ENCODE measurements at places on chromosomes 16 and 17.

DNA sequence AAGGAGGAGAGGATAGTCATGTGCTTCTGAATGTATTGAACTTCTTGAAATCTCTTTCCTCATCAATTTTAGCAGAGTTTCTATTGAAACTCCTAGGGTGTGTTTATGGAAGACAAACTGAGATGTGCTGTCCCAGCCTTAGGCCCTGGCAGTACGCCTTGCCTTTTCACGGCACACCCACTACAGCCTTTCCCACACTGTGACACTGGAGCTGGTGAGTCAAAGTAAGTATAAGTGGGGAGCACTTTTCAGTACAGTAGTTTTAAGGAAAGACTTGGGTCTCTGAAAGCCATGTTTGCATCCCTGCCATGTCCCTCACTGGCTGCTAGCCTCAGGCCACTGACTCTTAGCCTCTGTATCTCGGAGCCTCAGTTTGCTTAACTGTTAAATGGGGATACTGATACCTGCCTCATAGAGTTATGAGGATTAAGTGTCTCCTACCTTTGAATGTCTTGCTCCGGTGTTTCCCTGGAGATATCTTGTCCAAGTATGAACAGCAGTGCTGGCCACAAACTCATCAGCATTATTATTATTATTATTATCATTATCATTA is 144.7 kb upstream of the CRHR1 start:
- DNase-seq = no peak

- no peak for DNase-seq
These were observed 11.3 kb downstream of the ABCC3 start for GRCh38 chr17:50645748-50646682.

DNA sequence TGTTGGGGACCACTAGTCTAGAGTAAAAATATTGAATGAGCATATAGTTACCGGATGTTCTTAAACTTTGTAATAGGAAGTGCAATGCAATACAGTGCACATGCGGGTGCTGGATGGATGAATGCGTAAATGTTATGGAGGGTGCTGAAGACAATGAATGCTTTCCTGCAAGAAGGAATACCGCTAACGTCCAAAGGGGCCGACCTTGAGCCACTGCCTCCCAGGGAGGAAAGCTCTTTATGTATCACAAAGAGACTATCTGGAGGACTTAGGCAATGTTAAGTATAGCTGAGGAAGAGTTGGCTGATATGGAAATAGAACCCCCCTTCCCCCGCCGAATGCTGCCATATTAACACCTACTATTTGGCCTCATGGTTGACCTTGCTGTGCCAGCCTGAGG is 27.5 kb upstream of the SHCBP1 start:
- DNase-seq = no peak

DNA sequence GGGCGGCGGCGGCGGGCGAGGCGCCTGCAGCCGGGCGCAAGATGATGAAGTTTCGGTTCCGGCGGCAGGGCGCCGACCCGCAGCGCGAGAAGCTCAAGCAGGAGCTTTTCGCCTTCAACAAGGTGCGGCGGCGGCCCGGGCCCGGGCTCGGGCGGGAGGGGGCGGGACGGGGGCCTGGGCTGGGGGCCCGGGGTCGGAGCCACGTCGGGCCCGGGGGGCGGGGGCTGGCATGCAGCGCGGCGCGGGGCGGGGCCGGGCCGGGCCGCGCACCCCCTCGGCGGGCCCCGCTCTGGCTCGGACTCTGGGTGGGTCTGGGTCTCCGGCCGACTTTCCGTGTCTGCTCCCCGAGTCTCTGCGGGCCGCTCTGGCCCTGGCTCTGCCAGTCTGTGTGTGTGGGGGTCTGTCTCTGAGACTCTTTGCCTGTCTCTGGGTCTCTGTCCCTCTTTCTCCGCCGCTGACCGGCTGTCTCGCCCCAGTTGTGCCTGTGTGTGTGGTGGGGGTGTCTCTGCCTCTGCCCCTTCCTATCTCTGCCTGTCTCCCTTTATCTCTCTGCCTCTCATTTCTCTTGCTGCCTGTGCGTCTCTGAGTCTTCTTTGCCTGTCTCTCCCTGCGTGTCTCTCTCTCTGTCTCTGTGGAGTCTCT is 328 bp downstream of the LLGL1 start:
- no peak for DNase-seq

DNA sequence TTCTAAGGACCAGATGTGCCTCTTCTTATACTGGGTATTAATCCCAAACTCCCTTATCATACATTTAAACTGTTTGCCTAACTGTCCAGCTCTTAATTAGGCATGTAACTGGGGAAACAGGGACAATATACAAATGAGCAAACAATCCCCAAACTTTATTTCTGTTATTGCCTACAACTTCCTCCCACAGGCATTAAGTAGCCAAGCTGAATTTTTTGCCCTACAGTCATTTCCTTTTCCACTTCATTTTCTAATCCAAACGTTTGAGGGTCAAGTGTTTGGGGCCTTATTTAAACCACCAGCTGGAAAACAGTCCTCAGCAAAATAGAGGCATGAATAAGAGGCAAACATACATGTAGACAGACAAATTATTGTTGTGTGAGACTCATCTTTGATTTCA is 77.4 kb upstream of the CCL2 start:
- no peak for DNase-seq

GRCh38 chr17:15448580-15448956 is 18.9 kb downstream of the CDRT4 start:
- no peak for DNase-seq

All from CD4-positive, alpha-beta T cell treated with Interleukin-1 beta for 1 hour (primary cell).